Activated CD4-positive, alpha-beta memory T cell treated with anti-CD3 and anti-CD28 coated beads for 36 hours (primary cell): ENCODE measurements at places on chromosomes 1 and 21. TPM values are rescaled to one million over a fixed set of nuclear protein-coding genes. Genes with fewer than 3 reads are reported as not detected.

DNA sequence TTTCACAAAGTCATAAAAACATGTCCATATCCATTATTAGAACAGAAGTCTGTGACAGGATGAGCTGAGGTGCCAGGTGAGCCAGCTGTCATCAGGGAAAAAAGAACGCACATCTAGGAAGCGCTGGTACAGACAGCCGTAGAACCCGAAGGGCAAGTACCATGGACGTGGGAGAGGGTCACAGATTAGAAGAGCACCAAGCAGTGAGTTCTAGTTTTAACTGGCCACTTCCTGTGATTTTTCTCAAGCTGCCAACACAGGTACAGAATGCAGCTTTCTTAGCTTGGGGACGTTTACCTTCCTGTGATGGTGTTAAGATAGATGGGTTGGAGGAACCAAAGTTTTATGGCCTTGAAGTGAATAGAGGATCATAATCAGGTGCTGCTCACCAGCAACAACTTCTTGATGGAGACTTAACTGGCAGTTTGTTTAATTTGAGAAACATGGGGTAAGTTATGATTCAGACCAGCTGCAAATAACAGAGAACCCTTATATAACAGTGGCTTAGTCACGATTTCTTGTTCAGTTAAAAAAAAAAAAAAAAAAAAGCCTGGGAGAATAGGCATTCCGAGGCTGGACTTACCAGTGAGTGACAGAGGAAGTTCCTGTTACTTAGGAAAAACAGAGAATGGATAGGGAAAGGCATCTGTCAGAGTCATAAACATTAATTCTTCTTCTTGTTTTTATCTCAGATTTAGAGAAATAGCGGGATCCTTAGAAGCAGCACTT lies 30.9 kb downstream of the AGT start:
- DNase-seq = no peak

DNA sequence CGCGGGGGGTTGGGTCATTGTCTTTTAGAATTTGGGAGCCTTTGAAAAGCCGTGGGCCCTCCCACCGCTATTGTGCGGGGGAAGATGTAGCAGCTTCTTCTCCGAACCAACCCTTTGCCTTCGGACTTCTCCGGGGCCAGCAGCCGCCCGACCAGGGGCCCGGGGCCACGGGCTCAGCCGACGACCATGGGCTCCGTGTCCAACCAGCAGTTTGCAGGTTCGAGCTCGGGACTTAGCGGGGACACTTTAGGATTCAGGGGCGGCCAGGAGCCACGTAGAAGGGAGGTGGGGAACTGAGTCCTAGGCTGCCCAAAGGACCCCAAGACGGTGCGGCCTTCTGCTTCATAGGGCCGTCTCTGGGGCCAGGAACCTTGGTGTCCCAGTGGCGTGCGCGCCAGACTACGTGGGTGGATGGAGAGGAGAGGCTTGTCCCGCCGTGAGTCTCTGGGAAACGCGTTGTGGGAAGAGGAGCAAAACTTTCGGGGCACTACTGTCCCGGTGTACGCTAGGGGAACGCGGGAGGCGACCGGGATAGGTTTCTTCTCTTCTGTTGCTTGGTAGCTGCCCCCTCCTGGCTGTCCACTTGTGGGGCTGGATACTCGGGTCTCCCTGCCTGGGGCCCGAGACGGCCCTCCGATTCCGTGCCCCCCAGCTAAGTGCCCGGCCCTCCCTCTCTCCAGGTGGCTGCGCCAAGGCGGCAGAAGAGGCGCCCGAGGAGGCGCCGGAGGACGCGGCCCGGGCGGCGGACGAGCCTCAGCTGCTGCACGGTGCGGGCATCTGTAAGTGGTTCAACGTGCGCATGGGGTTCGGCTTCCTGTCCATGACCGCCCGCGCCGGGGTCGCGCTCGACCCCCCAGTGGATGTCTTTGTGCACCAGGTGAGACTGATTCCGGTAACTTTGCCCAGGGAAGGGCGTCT lies at the start of gene LIN28A:
LIN28A (plus strand) TSS at position 112 of the 918 bp plus-strand sequence; CDS start at position 187, 75 bp downstream.
- DNase-seq = no peak

DNA sequence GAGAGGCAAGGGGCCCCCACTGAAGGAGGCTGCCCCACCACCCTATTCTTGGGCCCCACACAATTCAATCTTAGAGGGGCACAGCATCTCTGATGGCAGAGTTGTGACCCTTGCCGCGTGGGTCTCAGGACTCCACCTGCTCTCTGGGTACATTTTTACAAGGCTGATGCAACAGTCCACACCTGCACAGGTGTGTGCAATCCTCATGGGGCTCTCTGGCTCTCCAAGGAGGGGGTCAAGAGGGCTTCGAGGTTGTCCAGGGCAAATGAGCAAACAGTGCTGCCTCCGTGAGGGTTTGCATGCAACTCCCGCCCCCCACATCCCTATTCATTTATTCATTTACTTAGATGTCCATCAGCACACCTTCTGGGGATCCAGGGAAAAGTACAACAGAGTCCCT lies 81.6 kb upstream of the IFFO2 start:
- DNase-seq = no peak

- no peak for DNase-seq
Observed at GRCh38 chr1:29258189-29258975, 22.1 kb downstream of the PTPRU start.

The SPRR2B gene
- not detected for total RNA-seq

The RGS5 gene
- total RNA-seq = 1.9 TPM

DNA sequence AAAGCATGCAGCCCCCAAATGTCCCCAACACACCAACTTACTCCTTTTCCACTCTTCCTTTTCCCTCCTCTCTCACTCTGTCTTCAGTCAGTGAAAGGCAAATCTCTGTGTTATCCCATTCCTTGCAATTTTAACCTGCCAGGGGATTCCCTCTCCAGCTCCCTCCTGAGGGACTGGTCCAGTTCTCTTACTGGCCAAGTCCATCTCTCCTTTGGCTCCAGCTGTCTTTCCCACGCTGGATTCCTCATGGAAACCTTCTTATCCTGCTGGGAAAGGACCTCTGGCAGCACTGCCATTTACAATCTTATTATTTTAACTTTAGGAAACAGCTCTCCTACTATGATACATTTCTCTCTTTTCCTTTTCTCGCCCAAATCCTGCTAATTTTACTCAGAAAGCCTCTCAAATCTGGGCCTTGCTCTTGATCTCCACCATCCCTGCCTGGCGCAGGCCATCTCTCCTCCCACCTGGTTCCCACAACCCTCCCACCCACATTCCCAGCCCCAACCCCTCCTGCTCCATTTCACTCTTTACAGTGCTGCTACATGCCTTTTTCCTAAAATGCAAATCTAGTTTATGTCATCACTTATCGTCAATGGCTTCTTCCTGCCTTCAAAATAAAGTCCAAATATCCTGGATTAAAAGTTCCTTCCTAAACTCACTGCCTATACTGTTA lies 72.7 kb upstream of the CNN3 start:
- no peak for DNase-seq

GRCh38 chr21:39675993-39676661 lies 63.4 kb downstream of the B3GALT5 start:
- no peak for DNase-seq

DNA sequence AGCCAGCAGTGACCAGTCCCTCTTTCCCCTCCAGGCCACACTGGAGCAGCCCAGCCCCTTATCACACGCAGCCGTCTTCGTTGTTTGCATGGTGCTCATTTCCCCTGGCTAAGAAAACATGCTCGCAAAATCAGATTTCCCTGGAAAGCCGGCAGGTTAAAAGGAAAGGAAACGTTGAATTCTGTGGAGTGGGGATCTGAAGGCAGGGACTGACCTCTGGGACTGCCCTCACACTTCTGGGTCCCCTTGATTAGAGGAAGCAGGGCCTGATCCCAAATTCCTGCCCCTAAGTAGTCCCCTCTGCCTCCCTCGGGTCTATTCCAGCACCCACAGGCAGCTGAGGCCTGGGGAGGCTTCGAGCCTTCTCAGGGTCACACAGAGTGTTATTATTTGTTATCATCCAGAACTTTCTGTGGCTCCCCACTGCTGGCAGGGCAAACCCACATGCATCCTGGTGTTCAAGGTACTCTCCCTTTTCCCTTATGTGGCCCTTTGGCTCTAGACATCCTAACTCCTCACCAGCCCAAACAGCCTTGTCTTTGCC lies 125.2 kb upstream of the ZBTB40 start:
- no peak for DNase-seq

- no peak for DNase-seq
Observed at GRCh38 chr1:236141447-236142252, 689 bp upstream of the GPR137B start.

DNA sequence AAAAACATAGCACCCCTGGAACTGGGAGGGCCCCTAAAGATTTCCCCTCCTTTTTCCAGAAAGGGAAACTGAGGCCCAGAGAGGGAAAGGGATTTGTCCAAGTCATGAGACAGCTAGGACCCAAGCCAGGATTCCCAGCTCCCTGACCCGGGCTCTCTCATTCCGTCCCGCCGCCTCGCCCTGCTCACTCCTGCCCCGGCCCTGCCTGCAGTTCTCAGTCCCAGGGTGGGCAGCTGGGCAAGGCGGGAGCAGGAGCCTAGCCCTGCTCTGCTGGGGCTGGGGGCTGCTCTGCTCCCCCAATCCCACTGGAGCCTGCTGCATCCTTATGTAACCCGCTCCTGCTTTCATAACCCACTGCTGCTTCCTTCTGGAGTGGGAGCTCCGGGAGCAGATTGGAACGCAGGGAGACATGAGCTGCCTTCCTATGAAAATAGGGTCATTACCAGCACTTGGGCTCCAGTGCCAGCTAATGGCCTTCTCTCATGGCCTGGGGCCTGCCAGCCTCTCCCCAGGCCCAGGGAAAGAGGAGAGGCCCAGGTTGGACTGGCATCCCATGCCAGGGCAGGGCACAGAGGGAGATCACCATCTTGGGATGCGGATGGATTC lies 84.5 kb downstream of the CAMK2N1 start:
- no peak for DNase-seq
